Activated naive CD4-positive, alpha-beta T cell treated with anti-CD3 and anti-CD28 coated beads for 36 hours (primary cell): ENCODE measurements at places on chromosomes 6 and 20. TPM values are rescaled to one million over a fixed set of nuclear protein-coding genes. Genes with fewer than 3 reads are reported as not detected.

DNA sequence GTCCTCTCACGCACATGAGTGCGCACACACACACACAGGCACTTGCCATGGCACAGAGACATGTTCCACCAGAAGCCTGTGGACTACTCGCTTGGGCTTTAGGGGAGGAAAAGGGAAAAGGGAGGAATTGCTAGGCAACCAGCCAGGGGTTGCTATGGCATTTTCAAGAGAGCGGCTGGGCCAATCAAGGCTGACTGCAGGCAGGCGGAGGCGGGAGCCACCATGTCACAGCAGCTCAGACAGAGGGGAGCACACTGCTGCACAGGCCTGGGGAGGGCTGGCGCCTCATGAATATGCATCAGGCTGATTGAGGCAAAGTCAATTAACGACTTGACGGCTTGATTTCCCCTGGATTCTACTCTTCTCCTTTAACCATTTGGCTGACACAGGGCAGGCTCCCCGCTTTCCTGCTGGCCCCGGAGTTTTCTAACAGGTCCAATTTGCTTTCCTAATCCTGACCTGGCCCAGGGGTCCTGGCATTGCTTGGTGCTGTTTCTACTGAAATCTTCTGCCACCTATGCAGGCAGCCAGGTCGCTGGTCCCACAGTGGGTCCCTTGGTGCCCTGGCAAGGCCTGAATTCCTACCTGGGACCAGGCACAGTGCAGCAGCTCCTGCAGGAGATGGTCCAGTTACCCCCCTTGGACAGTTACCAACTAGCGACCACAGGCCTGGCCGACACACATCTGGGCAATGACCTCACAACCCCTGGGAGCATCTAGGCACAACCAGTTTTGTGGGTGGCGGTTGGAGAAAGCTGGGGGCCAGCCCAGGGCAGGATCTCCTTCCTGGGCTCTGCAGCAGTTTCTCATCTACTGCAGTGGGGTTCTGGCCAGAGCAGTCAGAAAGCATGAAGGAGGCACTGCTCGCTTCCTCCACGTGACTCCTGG is 52.1 kb downstream of the YTHDF1 start:
- DNase-seq = no peak

- no peak for DNase-seq
Observed at GRCh38 chr6:36978421-36979346, 7.3 kb downstream of the MTCH1 start.

DNA sequence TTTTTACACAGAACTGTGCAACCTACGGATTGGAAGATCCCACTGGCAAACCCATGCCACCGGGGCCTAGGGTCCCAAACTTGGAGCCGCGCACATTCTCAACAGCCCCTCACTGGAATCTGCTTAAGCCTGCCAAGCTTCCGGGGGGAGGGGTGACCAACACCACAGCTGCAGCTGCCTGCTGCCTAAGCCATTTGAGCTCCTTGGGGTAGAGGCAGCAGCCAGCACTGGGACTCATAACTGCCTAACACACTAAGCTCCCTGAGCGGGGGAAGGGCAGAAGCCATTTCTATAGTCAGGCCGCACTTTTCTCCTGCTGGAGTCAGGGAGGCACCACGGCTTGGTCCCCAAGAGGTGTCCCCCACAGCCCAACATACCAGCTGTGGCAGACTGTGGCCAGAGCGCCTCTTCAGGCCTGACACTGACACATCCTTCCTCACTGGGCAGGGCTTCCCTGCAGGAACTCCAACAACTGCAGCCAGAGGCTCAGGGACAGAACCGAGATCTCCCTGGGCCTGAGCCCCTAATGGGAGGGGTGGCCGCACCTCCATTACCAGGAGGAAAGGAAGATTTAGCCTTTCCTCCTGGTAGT is 270.3 kb upstream of the ECI2 start:
- no peak for DNase-seq

GRCh38 chr6:90078513-90079289 is 184.4 kb downstream of the GJA10 start:
- DNase-seq = peak; percentile 91

GRCh38 chr20:13220904-13221297 is at the start of gene ISM1:
Gene ISM1 (plus strand): TSS chr20:13221274. CDS start chr20:13221777, 503 bp downstream.
- peak; percentile 32 for DNase-seq

DNA sequence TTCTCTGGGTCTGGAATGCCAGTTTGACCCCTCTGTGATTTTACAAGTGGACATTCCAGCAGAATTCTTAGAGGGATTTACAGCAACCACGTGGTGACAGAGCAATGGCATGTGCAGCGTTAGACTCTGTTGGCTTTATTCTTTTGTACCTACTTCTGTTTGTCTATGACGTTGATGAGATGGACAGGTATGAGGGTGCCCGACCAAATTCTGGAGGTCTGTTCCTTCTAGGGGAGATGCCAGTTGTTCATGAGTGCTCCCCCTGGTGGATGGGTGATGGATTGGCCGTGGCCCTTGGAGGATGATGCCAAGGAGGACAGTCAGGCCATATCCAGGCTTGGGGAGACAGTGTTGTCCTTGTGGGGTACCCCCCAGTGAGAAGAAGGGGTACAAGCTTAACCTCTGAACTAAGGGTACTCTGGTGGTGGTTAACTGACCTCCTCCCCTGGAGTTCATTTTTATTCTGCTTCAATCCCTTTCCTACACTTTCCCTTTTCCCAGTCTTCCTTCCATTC is 198.6 kb downstream of the DTNBP1 start:
- peak; percentile 62 for DNase-seq

DNA sequence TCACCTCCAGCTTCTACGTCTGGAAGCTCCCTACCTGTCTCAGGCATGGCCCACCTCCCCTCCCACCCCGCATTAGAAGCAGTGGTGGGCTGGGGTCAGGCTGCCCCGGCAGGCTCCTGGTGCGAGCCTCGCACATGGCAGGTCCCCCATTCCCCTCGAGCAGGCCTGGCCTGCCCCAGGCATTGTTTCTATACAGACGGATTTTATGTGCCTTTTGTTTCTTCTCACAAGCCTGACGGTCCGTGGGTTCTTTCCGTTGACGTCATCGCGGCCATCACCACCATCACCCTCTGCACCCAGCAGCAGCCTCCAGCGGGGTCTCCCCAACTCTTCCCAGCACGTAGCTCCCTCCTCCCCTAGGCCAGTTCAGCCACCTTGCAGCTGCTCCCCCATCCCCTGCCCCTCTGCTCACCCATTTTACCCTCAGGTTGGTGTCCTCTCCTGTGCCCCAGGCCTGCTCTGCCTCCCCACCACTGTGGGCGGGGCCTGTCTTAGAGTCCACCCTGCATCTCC is 4.6 kb downstream of the CST7 start:
- DNase-seq = no peak

DNA sequence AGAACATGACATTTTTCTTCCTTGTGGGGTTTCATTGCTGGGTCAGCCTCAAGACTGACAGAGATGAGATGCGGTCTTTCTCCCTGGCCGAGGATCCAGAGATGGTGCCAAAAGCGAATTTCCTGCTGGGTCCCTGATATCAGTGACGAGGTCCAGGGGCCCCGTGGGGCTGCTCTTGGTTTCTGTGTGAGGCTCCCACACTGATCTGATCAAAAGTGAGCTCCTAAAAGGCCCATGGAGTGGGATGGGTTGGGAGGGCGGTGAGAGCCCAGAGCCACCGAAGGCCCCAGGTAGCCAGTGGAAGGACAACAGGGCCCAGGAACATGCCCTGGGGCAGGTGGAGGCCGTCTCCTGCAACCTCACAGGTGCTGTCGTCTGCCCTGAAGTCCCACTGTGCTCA is 208.4 kb upstream of the CDH4 start:
- no peak for DNase-seq

DNA sequence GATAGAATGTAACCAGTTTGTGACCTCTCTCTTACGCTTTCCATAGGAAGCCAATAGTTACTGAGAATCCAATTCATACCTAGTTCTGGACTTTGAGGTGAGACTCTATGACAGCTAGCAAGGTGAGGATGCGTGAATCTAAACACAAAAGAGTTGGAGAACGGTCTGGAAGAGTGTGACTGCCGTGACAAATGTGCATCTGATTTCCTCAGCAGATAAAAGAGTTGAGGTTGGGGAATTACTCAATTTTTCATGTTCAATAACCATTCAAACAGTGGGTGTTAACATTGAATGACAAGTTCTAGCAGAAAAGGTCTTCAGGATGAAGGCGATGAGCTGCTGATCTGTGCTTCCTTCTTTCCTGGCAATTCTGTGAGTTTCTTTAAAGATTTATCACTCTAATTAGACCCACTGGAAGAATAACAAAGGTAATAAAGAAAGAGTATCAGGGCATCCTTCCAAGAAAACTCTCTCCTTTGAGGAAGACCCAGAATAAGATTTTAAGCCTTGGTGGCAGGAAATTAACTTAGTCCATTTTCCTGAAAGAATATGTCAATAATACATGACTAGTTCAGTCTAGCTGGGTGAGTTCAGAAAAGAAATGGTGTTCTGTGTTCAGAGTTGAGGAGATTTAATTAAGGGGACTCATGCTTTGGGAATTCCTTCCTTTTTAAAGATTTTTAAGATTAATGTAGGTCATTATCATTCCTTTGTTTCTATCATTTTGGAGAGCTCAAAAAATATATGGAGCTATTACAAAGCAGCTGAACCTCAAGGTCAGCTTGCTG is 24.5 kb downstream of the KIF3B start:
- DNase-seq = peak; percentile 12

DNA sequence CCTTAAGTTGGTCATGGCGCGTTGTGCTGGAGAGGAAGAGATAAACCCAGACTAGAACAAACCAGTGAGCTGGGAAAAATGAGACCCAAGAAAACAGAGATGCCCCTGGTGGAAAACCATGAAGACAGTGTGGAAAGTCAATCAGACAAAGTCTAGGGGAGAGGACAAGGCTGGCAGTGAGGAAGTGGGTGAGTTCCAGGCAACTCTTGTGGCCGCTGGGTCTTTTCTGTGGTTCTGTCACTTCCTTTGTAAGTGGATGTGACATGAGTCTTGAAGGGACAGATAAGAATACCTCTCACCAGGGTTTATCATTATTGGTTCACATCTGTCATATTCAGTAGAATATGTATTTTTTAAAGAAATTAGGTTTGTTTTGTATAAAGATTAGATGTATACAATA is 738.4 kb downstream of the DHX35 start:
- no peak for DNase-seq

DNA sequence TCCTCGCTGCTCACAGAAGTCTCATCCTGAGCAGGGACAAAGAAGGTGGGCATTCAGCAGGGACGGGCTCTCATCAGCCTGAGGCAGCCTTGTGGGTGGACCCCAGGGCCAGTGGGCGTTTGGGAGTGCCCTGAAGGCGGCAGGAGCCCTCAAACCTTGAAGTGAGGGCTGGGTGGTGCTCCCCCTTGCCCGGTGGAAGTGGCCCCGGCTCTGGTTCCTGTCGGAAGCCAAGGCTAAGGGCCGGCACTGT is 110.5 kb downstream of the NOL4L start:
- no peak for DNase-seq

- no peak for DNase-seq
Observed at GRCh38 chr20:46700481-46700880, 9.0 kb upstream of the SLC2A10 start.

RAET1L gene
- not detected for total RNA-seq

OVOL2 gene
- not detected for total RNA-seq

HLA-DRB5 gene
- 0.33 TPM for total RNA-seq

SLC25A27 gene
- total RNA-seq = 1.6 TPM

LGSN gene
- total RNA-seq = not detected

SIRPB1 gene
- 2.0 TPM for total RNA-seq
